ENCODE measurements at places on chromosomes 16 and 17. TPM values are rescaled to one million over a fixed set of nuclear protein-coding genes. Genes with fewer than 3 reads are reported as not detected.

LPO gene
- not detected for total RNA-seq

GRB7 gene
- total RNA-seq, result 4.8 TPM

FADS6 gene
- total RNA-seq, result not detected

GLIS2 gene
- total RNA-seq, result 28.3 TPM

LRRC36 gene
- total RNA-seq, result not detected

All from A549 treated with Mapracorat at 1 μM for 4 hours (cell line).